ENCODE measurements at places on chromosomes 5 and 9.

DNA sequence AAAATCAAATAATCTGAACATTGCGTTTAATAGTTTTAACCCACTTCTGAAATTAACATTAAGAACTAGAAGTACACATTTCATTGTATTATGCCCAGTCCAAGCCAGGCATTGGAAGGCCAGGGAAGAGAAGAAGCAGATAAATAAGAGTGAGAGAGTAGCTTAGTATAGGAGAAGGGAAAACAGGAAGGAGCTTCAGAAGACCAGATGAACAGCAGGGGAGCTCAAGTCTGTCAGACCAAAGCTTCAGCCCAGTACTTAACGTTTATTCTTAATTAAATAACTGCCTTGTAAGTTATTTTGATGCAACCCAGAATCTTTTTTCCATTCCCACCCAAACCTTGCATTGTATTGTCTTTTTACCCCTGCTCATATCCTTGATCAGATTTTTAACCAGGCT is 11.5 kb upstream of the FAM120AOS start:
- DNase-seq = no peak

GRCh38 chr5:31626604-31627234 is 12.2 kb upstream of the PDZD2 start:
- no peak for DNase-seq

DNA sequence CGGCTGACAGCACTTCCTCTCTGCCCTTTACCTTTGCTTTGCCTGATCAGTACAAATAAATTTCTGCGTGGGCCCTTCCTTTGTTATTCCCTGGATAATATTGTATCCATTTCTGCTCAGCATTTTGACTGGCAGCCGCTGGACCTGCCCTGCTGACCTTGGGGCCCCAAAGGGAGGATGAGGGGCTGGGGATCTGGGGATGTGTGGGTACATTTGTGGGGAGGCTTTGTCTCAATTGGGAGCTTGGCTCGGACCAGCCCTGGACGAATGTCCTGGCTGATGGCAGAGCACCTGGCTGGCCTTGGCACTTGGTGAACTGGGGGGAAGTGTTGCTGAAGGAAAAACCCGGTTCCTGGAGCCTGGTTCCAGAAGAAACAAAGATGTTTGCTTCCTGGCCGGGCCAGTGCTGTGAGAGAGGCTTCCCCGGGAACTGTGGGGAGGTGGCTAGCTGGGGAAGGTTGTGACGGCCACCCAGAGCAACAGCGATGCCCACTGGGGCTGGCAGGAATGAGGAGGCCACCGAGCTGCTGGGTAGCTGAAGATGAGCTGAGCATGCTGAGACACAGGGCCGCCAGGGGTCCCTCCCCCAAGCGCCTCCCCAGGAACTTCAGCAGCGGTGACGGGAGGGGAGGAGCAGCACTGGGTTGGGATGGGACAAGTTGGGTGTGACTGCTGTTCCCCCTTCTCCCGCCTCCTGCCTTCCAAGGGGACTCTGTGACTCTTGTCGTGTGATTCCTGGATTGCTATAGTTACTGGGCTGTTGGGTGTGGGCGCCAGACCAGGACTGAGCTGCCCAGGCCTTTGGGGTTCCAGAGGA is 8.4 kb downstream of the LMX1B start:
- no peak for DNase-seq

- no peak for DNase-seq
Observed at GRCh38 chr9:5842929-5843793, 10.2 kb upstream of the ERMP1 start.

GRCh38 chr5:67032921-67033664 is 163.5 kb downstream of the CD180 start:
- DNase-seq = no peak

DNA sequence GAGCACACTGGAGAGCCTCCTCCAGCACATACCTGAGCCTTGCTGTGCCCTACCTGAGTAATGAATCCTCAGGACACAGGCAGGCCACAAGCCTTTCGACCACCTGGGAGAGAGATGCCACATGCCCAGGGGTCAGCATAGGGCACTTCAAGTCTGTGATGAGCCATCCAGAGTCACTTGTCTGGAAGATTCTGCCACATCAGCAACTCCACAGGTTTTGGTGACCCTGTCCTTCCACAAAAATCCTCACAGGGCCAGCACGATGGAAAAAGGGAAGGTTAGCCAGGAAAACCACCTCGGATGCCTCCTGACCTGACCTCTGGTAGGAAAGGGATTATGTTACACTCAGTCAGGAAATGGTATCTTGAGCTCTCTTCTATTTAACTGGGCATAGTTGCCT is 46.8 kb downstream of the FRMD3 start:
- no peak for DNase-seq

GRCh38 chr5:126674145-126674544 is 73.4 kb downstream of the PHAX start:
- DNase-seq = no peak

DNA sequence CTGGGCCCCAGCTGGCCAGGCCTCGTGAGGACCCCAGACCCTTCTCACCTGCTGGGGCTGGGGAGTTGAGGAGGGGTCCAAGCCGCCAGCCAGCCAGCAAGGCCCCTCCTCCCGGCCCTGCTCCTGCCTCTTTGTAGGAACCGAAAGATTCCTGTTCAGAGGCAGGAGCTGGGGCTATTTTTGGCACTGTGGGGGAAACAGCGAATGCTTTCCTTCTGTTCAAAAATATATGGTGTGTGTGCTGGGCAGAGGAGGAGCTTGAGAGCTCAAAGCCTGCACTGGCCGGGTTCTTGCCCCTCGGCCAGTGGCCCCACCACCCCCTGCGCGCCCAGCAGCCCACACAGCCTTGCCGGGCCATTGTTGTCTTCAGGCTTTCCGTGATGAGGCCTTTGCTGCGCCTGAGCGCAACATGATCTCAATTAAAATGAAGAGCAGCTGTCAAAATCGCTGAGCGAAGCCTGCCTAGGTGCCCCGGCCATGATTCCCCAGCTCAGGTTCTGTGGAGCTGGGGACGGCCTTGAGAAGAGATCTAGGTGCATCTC is 13.4 kb downstream of the NCS1 start:
- DNase-seq = no peak
